T-helper 17 cell (primary cell): ENCODE measurements at places on chromosomes 16 and 17. TPM values are rescaled to one million over a fixed set of nuclear protein-coding genes. Genes with fewer than 3 reads are reported as not detected.

AATK gene
- 1.9 TPM for total RNA-seq

SUZ12 gene
- 29.3 TPM for total RNA-seq

KCNJ16 gene
- not detected for total RNA-seq

SDR42E2 gene
- 1.5 TPM for total RNA-seq

TSPOAP1 gene
- 30.5 TPM for total RNA-seq

FGF11 gene
- 2.0 TPM for total RNA-seq

HCRT gene
- total RNA-seq, result not detected

DNA sequence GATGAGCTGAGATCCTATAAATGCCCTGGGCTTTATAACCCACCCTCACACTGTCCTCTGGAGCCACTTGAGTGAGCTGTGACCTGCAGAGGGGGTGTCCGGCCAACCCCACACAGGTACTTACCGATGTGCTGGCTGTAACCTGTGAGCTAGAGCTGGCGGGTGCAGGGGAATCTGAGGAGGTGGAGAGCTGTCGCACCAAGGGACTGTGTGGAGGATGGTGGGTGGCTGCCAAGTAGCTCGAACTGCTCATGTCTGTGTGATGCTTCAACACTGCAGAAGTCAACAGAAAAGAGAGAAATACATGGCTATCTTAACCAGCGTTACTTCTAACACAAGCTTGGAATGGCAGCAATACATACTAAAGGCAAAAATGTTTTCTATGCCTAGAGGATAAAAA lies 39.4 kb downstream of the STH start:
- peaks cover 19% of the 10 kb centered on the region for H3K4me1 ChIP-seq
- DNase-seq, result no peak
- no peaks in the 10 kb centered on the region for H3K27me3 ChIP-seq
- peaks cover 11% of the 10 kb centered on the region for H3K36me3 ChIP-seq
- H3K27ac ChIP-seq, result peak overlapping the region; percentile 90

GRCh38 chr17:74998783-74999182 lies 11.4 kb downstream of the CDR2L start:
- H3K27me3 ChIP-seq, result peaks cover 6% of the 10 kb centered on the region
- no peaks in the 10 kb centered on the region for H3K36me3 ChIP-seq
- no peak for DNase-seq
- H3K4me3 ChIP-seq, result peak overlapping the region; percentile 56

DNA sequence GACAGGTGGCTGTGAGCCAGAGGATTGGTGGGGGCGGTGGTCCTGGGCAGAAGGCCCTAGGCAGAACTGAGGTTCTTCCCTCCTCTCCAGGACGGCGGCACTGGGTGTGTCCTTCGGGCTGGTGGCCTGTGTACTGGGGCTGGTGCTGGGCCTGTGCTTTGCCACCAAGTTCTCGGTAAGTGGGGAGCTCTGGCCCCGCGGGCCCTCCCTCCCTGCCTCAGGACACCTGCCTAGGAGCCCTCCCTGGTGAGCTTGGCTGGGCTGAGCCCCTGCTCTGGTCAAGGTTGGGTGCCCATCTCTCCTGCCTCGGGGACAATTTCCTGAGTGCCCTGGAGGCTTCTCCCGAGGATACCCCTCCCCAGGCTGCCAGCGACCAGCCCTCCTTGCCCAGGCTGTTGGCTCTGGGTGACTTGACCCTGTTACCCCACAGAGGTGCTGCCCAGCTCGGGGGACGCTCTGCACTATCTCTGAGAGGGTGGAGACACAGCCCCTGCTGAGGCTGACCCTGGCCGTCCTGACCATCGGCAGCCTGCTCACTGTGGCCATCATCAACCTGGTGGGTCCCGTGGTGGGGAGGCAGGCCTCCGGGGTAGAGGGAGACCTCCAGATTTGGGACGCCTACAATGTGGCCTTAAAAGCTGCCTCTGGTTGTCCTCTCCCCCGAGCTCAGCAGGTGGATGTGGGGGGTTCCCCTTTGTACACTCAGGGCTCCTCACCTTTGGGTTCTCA lies 42.0 kb downstream of the ADCY7 start:
- H3K4me3 ChIP-seq, result no peak overlapping the region
- H3K27me3 ChIP-seq, result no peaks in the 10 kb centered on the region
- peak overlapping the region; percentile 86 for H3K27ac ChIP-seq
- H3K36me3 ChIP-seq, result no peaks in the 10 kb centered on the region

DNA sequence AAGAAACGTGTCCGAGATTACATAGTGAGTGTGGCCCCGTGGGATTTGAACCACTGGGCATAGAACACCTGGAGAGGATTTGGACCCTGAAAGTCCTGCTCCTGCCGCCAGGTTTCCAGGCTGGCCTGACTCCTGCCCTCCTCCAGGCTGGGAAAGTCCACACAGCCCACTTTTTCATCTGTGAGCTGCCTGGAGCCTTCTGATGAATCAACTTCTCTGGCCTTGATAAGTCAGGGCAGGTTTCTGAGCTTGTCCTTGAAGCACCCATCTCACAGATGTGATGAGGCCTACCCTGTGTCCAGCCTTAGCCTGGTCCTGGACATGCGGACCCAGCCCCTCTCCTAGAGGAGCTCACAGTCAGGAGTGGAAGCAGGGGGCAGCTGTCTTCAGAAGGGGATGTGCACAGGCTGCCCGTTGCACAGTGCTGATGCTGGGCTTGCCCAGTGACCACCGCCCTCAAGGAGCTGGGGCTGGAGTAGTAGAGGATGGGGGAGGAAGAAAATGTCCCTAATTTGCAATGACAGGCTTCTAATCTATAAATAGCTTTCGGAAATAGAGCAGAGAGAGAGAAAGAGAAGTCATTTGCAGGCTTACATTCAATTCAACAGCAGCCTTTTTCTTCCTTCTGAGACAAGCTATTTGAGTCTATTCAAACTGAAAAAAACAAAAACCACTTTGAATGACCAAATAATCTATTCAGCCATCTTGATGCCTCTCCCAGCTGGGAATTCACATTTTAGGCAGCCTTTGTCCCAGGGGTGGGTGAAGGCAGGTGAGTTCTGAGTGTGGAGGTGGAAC lies 73.5 kb upstream of the DNAJA2 start:
- DNase-seq, result no peak
- peaks cover 14% of the 10 kb centered on the region for H3K4me1 ChIP-seq
- no peaks in the 10 kb centered on the region for H3K27me3 ChIP-seq
- no peak overlapping the region for H3K27ac ChIP-seq
- no peaks in the 10 kb centered on the region for H3K36me3 ChIP-seq

DNA sequence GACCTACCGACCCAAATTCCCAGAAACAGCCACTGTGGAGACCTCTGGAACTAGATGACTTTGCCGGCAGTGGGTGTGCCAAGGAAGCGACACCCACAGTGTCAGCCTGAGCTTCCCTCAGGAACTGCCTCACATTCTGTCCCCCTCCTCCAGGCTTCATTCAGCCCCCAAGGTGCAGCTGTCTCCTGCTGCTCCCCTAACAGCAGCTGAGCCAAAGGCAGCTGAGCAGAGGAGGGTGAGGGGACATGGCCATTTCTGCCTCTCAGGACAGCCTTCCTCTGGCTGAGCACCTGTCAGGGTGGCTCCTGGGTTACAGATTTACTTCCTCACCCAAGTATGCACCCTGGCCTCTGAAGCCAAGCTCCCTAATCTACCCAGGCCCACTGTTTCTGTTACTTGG lies 22.1 kb upstream of the MTMR4 start:
- peaks cover 46% of the 10 kb centered on the region for H3K27me3 ChIP-seq
- H3K36me3 ChIP-seq, result peaks cover 3% of the 10 kb centered on the region
- H3K4me3 ChIP-seq, result no peak overlapping the region
- no peak for DNase-seq
- H3K27ac ChIP-seq, result no peak overlapping the region
- peaks cover 7% of the 10 kb centered on the region for H3K4me1 ChIP-seq

DNA sequence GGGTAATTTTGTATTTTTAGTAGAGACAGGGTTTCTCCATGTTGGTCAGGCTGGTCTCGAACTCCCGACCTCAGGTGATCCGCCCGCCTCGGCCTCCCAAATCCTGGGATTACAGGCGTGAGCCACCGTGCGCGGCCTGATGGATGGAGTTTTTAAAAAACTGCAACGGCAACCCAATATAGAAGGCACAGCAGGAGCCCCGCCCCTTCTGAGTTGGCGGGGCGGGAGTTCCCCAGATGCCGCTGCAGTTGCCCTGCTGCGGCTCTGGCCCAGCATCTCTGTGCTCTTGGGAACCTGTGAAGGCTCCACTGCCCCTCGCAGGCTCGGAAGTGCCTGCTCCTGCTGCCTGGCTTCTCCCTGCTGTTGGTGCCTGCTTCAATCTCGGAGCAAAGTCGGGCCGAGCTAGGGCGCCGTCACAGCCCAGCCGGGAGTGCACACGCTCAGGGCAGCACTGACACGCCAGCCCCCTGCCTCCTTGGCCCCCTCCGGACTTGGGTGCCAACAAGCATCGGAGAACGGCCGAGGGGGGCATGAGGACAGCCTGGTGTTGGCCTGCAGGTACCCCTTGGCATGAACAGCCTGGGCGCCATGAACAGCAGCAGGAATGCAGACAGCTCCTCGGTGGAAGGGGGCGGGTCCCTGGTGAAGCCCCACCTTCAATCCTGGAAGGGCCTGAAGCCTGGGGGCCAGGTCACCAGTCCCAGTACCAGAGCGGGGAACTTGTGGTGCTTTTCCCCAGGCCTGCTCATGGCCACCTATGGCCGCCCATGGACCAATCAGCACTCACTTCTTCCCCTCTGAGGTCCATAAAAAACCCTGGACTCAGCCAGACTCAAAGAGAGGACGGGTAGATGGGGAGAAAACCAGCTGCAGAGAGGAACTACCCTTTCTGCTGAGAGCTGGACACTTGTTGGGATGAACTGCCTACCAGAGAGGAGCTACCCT lies 2.3 kb upstream of the NT5M start:
- peak overlapping the region; percentile 73 for H3K4me3 ChIP-seq
- peak; percentile 32 for DNase-seq
- H3K27me3 ChIP-seq, result no peaks in the 10 kb centered on the region
- H3K27ac ChIP-seq, result no peak overlapping the region

DNA sequence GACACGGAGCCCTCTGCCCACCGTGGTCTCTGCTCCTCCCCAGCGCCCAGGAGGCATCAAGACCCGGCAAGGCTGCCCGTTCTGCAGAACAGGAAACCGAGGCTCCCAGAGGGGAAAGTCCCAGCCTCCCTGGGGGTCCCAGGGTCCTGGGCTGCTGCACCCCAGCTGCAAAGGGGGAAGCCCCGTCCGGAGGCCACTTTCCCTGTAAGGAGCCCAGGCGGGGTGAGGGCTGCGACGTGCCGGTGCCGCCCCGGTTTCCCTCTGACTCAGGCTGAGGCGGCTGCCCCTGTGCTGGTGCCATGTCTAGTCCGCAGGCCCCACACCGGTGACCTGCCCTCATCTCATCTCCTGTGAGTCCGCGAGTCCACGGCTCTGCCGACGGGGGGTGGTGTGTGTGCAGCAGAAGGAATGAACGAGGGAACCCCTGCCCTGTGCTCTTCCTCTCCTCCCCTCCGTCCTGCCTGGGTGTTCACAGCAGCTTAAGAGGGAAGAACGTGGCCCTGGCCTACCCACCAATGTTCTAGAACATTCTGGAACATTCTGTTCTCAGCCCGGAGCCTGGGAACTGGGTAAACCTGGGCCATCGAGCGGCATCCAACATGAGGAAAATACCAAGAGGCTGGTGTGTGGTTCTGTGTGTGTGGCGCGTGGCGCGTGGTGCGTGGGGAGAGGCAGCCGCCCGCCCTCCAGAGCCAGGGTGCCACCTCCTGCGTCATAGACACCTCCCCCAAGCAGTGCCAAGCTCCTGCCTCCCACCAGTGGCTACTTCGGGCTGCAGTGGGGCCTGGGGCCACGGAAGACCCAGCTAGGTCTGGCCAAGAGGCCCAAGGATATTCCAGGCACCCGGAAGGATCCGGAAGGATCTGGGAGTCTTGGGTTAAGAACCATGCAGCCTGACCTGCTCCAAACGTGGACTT lies 7.0 kb upstream of the CBFA2T3 start:
- peaks cover 19% of the 10 kb centered on the region for H3K27me3 ChIP-seq
- H3K27ac ChIP-seq, result no peak overlapping the region
- no peak overlapping the region for H3K4me3 ChIP-seq
- H3K36me3 ChIP-seq, result no peaks in the 10 kb centered on the region

DNA sequence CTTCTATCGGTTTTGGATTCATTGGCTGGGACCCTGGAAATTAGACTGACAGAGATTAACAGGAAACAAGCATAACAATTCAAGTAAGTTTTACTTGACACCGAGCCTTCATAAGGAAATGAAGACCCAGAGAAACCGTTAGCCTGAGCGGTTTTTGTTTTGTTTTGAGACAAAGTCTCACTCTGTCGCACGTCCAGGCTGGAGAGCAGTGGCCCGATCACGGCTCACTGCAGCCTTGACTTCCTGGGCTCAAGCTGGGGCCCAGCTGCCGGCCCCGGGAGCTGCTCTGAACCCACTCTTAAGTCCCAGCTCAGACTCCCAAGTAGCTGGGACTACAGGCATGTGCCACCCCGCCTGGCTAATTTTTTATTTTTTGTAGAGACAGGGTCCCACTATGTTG lies 321.3 kb downstream of the SEC14L1 start:
- peak overlapping the region; percentile 96 for H3K4me3 ChIP-seq
- peak overlapping the region; percentile 99 for H3K27ac ChIP-seq
- no peak for DNase-seq
- H3K36me3 ChIP-seq, result peaks cover 3% of the 10 kb centered on the region

DNA sequence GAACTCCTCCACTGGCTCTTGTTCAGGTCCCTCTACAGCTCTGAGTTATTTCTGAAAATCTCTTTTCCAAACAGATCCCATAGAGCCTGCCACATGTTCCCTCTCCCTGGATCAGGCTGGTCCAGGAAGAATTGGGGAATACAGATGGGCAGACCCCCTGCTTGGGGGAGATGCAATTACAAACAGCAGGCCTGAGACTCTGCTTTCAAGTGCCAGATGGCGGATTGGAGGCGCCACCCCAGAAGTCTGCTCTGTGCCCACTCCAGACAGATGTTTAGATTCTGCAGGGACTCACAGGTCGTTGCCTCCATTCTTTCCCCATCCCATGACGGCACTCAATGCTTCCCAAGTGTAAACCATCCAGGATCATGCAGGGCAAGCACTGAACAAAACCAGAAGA lies 316.6 kb downstream of the SLC39A11 start:
- H3K36me3 ChIP-seq, result peaks cover 9% of the 10 kb centered on the region
- no peak for DNase-seq
- H3K4me1 ChIP-seq, result no peaks in the 10 kb centered on the region
- H3K27me3 ChIP-seq, result no peaks in the 10 kb centered on the region
- no peak overlapping the region for H3K4me3 ChIP-seq

DNA sequence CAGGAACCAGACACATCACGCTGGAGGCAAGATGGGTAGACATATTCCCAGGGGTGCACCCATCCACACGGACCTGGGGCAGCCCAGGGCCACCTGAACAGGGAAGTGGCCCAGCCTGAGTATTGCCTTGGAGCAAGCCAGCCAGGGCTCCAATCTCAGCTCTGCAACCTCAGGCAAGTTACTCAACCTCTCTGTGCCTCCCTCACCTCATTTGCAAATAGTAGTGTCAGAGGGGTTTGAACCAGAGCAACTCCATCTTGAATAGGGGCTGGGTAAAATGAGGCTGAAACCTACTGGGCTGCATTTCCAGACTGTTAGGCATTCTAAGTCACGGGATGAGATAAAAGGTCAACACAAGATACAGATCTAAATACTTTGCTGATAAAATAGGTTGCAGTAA lies 35.1 kb upstream of the SNN start:
- H3K36me3 ChIP-seq, result no peaks in the 10 kb centered on the region
- no peak overlapping the region for H3K4me3 ChIP-seq
- H3K27ac ChIP-seq, result no peak overlapping the region
- H3K27me3 ChIP-seq, result no peaks in the 10 kb centered on the region
